ENCODE measurements at places on chromosomes 13 and 19.

DNA sequence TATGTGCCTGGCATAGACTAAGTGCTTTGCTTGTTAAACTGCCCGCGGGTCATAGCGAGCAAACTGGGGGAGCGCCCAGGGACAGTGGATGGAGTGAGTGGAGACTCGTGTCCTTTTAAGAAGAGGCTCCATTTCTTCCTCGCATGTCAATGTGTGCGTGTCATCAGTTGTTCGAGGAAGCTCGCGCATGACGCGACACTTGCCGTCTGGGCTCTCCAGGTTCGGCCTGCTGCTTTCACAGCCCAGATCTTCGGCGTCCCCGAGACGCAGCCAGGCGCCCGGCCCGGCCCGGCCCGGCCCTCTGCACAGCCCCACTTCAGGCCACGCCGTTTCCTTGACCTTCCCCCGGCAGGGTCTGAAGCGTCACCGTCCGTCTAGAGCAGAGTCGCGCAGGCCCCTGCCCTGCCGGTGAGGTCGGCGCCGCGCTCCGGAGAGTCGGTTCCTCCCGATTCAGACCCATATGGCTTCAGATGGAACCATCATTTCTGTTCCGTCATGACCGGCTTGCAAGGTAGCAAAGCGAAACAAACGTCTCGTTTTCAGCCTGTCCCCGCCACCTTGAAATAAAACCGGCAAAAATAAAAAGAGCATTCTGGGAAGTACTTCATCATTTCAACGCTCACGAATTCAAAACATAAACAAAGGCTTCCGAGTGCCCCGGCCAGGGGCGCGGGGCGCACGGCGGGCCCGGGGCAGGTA lies 599 bp upstream of the ARHGEF7 start:
- DNase-seq: peak; percentile 75

GRCh38 chr13:56457535-56458190 lies 683.1 kb upstream of the PRR20A start:
- no peak for DNase-seq

DNA sequence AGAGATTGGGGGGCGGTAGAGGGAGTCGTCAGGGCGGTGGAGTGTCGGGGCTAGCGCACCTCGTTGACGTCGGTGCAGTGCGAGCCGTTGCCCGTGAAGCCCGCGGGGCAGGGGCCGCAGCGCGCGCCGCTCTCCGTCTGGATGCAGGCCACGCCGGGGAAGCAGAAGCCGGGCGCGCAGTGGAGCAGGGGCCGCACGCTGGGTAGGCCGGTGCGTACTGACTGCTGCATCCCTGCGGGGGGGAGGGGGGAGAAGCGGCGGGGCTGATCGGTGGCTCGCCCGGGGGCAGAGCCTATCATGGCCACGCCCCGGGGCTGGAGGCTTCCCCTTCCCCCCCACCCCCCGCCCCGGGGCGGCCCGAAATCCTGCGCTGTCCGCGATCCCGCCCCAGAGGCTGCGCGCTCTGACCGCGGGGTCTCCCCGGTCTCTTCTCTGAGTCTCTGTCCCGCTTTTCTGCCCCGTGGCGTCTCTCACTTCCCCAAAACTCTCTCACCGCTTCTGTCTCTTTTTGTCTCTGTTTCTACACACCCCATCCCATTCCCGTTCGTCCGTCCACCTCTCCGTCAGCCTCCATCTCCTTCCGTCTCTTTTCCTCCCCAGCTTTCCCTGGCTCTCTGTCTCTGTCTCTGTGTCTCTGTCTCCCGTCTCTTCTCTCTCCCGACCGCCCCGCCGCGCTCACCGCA lies 1.1 kb downstream of the COMP start:
- DNase-seq: peak; percentile 39

DNA sequence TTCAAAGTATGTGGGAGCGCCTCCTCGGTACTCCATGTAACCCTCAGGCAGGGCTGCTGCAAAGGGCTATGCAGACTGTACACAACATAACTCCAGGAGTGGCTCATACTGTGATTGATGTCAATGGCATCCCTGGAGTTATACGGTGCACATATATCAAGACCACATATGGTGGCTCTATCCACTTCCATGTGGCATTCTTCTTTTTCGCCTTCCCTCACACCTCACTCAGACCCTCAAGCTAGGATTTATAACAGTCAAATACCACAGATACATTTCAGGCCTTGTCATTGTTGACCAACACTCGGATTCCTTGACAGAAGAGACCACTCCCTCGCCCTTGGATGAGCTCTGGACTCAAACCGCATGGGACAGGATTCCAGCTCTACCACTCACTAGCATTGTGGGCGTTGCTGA lies 11.3 kb upstream of the UBL3 start:
- no peak for DNase-seq

DNA sequence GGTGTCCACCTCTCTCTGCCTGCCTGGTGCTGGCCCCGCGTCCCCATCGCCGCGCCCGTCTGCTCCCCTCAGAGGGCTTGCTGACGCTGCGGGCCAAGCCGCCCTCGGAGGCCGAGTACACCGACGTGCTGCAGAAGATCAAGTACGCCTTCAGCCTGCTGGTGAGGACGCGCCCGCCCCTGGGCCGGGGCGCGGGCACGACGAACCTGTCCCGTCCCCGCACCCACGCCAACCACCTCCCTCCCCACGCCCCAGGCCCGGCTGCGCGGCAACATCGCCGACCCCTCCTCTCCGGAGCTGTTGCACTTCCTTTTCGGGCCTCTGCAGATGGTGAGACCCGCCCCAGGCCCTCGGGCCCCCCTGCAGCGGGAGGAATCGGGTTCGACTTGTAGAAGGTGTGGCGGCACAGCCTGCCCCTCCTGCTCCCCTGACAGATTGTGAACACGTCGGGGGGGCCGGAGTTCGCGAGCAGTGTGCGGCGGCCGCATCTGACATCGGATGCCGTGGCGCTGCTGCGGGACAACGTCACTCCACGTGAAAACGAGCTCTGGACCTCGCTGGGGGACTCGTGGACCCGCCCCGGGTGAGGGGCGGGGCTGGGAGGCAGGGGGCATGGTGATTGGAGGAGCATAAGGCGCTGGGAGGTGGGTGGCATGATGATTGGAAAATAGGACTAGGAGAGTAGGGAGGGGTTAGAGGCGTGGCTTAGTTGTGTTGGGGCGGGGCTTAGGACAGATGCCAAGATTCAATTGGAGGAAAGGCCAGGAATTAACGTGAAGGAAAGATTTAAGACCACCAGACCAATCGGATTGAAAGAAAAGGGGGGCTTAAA lies 6.6 kb downstream of the EPS8L1 start:
- no peak for DNase-seq

- DNase-seq: no peak
These were observed 48.9 kb upstream of the TDRD3 start for GRCh38 chr13:60348097-60348496.

DNA sequence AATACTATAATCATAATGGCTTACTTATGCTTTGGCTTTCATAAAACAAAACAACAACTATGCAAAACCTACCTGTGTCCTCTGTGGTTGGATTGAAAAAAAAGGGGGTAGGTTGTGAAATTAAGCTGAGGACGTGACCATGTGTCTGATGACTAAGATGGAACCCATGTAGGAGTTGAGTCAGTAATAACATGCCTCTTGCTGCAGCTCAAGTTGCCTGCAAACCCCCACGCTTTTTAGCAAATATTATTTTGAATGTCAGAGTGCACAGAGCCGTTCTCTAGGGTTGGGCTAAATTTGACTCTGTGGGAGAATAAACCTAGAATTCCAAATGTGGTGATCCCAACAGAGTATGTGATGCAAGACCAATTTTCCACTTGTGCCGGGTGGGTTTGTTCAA lies 209.3 kb downstream of the KCNRG start:
- no peak for DNase-seq

GRCh38 chr13:97413694-97414093 lies 20.3 kb upstream of the RAP2A start:
- DNase-seq: no peak

- DNase-seq: no peak
These were observed 38.7 kb upstream of the FARP1 start for GRCh38 chr13:98103942-98104880.

GRCh38 chr19:4298810-4299550 lies 3.2 kb downstream of the TMIGD2 start:
- no peak for DNase-seq

DNA sequence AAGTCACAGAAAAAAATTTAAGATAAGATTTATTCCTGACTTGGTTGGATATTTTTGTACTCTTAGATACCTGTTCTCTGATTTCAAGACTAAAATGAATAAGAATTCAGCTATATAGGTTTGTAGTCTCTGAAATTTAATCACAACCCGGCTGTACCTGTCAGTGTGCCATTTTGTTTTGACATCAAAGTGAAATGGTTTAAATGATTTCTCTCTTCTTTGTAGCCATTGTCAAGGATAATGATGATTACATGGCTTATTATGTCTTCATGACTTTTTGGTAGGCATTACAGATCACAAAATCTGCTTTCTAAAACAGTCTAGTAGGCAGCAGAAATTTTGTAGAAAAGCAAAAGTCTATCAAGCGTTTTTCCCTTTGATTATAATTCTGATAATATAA lies 72.5 kb downstream of the PCDH17 start:
- DNase-seq: no peak

- DNase-seq: no peak
These were observed 4.4 kb downstream of the TRPM4 start for GRCh38 chr19:49161987-49162386.

DNA sequence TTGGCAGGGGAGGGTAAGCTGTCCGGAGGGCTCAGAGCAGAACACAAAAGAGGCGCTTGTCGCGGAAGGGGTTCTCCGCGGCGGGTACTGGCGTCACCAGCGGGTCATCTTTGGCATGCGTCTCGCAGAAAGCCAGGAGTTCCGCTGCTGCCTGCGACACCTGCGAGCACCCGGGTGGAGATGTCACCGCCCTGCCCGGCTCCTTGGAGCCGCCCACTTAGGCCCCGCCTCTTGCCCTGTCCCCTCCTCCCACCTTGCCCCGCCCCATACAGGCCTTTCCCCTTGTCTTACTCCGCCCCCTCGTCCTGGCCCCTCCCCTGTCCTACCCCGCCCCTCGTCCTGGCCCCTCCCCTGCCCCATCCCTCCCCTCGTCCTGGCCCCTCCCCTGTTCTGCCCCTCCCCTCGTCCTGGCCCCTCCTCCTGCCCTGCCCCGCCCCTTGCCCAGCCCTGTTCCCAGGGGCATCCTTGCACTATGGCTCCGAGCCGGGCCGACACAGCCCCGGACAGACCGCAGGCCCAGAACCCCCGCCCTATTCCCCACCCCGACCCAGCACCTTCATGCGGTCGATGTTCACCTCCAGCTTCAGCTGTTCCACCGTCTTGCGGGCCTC lies 1.9 kb downstream of the GNG8 start:
- peak; percentile 71 for DNase-seq

DNA sequence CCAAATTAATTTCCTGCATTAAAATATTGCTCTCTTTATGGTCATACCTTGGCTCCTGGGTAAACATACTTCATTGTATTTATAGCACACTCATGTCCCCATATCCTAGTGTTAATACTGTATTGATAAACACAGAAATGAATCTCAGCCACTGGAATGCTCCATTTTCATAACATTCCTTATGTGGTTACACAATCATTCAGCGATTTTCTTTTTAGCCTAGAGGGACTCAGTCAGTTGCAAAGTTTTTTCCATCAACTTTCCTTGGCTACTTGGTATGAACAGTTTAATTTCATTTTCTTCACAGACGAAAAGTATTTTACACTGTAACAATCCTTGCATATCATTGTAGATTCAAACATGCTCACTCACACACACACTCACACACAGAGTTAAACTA lies 471.5 kb downstream of the FGF14 start:
- no peak for DNase-seq

GRCh38 chr19:44653343-44653742 lies 9.6 kb downstream of the PVR start:
- no peak for DNase-seq

GRCh38 chr13:103466761-103467160 lies 400.5 kb upstream of the SLC10A2 start:
- DNase-seq: no peak

GRCh38 chr13:95503662-95504061 lies 48.9 kb upstream of the CLDN10 start:
- DNase-seq: no peak

DNA sequence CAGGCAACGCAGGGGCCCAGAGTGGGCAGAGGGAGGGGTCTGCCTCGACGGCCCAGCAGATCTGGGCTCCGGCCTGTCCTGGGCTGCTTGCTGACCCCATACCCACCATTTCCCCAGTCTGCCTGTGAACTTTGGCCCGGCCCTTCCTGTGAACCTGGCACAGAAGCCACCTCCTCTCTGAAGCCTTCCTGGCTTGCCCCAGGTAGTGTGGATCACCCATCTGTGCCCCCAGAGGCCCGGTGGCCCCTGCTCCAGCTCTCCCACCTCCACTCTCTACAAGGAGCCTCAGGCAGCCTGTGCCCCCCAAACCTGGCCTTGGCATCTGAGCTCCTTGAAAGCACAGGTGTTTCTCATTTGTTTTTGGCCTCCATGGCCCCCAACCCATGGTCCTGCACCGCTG lies 15.7 kb downstream of the PLEKHF1 start:
- no peak for DNase-seq

DNA sequence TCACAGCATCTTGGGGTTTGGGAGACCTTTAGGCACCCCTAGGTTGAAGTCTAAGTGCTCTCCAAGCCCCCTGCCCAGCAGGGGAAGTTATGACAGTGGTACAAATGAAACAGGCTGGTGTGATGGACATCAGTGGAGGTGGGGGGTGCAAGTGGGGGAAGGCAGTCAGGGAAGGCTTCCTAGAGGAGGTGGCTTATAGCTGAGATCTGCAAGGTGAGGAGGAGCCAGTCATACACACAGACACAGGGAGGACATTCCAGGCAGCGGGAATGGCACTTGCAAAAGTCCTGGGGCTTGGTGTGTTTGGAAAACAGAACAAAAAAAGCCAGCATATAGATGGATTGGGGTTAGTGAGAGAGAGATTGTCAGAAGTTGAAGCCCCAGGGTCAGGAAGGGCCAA lies 11.6 kb downstream of the HSH2D start:
- no peak for DNase-seq
